Mammary epithelial cell (primary cell): ENCODE measurements at places on chromosomes 12 and 14.

DNA sequence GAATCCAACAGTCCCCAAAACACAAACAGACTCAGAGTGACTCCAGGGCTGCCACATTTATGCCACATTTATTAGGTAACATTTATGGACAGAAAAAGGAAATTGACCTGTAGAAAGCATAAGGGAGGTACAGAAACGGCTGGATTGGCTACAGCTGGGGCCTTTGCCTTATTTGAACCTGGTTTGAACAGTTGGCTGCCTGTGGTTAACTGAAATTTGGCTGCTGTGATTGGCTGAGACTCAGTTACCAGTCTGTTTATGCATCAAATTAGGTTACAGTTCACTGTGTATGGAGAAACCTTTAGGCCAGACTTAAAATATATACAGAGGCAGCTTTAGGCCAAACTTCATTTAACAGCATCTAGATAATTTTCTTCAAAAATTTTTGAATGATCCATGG is 27.8 kb upstream of the PCNX1 start:
- DNase-seq = no peak

DNA sequence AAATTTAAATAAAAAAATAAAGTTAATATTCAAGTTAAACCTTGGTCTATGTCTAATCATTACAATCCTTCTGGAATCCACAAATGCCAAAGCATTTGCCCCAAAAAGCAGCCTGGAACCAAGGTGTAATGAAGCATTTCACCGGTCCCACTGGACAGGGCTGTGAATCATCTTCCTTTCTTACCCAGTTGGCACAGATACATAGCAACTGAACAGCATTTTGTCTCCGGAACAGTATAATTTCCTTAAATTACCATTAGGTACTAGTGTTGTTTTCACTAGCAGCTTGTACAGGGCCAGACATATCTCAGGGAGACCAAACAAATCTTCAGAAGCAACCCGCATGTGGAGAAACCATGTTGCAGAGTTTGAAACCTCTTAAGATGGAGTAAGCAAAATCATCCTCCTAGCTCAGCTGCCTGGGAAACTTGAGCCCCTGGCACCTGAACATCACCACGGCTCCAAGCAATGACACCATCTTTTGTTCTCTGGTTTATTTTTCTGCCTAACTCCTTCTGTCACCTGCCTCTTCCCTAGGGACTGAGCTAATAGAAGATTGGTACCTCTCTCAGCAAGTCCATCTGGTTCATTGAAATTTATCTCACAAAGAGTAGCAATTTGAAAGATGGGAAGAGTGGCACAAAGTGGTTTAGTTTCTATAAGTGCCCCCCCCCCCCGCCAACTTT is 17.9 kb upstream of the MDM1 start:
- no peak for DNase-seq

DNA sequence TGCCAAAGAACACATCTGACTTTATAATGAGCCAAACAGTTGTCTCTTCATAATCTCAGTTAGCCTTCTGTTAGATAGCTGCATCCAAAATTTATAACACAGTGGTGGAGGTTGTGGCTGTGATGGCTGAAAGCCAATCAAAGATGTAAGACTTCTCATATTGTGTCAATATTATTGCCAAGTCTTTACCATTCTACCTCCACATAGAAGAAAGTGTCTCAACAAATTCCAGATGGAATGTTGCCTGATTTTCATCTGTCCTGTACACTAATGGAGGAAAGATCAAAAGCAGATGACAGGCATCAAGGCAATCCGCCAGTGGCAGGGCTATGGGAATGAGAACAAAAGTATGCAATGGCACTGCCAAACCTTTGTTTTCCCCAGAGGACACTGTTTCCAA is 813.1 kb upstream of the NOVA1 start:
- no peak for DNase-seq

DNA sequence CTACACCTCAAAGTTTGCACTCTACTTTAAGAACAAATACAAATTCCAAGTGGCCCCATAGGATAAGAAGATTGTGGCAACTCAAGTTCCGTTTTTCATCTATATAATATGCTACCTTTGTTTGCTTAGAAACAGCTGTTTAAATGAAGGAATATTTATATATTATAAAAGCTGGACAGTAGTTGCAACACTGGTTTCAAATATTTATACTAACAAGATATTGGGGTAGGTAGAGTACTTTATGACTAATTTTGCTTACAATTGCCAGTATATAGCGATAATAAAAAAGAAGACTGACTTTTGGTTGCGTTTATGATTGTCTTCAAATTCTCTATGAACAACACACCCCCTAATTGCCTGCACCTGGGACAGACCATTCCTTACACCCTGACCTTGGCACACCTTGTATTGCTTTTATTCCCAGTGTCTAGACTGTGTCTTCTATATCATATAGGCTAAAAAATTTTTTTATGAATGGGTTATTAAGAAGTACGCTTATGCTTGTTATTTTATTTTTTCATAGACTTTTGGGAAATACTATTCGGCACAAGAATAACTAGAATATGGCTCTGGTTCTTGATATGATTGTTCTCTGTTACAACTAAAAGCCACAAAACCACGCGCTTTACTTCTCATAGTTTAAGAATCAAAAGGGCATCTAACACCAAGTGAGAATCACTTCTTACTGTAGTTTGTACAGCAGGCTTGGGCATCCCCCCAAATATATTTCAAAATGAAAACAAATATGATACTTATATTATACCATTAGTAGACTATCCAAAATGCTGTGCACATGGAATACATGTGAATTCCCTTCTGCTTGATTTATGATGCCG is 455.4 kb upstream of the DCN start:
- DNase-seq = no peak

DNA sequence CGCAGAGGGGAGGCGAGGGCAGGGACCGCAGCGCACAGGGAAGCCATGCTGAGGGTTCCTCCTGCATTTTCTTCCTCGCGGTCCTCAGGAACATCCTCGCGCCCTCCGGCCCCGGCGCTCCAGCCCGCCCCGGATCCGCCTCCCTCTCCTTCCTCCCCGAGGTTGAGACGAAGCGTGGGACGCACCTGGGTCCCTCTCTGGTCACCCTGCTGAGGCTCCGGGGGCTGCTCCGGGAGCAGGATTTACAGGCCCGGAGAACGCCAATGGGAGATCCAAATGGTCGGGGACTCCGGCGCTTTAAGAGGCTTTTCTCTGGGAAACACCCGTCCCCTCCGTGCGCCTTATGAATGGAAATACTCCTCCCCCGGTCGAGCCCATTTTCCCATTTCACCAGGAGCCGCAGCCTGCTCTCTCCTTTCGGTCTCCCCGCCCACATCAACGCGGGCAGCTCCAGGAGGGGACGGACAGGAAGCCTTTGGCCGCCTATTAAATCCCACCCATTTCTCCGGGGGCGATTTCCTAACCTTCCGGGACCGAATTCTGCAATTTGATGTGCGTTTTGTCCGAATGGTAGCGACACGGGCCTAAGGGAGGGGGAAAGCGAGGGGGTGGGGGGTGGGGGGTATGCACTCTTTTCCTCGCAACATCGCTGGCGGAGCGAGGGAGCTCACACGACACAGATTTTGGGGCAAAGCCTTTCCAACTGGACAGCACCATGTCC is at the start of gene UNC79:
Gene UNC79 (plus strand): TSS at position 625 of the 721 bp plus-strand sequence. CDS start 91 bp downstream, at position 716.
- DNase-seq = no peak

DNA sequence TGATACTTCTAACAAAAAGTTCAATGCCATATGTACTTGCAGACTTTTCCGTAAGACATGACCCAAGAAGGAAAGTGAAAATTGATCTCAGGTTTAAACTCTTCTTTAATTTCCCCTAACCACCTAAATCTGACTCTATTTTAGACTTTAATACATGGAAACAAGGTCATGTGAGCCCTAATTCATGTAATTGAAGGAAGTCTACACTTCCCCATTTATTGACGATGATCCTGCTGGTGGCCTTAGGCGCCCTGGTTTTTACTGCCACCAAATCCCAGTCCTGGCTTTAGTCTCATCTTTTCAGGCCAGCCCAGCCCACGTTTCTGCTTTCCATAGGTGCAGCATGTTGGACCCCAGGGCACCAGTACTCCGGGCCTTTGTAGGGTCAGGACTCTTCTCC is 157.9 kb downstream of the PELI2 start:
- no peak for DNase-seq

GRCh38 chr12:20018406-20018805 is 349.9 kb upstream of the PDE3A start:
- DNase-seq = no peak

DNA sequence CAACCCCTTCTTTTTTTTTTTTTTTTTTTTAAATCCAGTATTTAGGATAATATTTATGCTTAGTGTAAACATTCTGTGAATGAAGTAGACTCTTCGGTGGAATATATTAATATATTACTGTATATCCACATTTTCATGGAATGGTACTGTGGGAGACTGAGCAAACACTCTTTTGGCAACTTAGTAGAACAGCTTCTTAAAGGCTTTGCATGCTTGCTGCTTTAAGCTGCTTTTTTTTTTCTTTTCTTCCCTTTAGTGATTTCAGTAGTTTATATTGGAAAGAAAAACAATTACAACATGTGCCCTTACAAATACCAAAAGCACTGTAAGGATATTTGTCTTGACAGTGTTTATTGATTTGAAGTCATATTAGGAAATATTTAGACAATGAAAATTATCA is 78.9 kb downstream of the AEBP2 start:
- DNase-seq = no peak

GRCh38 chr12:77401064-77401769 is 335.8 kb upstream of the E2F7 start:
- peak; percentile 55 for DNase-seq

GRCh38 chr14:29458547-29458946 is 469.1 kb downstream of the PRKD1 start:
- no peak for DNase-seq

DNA sequence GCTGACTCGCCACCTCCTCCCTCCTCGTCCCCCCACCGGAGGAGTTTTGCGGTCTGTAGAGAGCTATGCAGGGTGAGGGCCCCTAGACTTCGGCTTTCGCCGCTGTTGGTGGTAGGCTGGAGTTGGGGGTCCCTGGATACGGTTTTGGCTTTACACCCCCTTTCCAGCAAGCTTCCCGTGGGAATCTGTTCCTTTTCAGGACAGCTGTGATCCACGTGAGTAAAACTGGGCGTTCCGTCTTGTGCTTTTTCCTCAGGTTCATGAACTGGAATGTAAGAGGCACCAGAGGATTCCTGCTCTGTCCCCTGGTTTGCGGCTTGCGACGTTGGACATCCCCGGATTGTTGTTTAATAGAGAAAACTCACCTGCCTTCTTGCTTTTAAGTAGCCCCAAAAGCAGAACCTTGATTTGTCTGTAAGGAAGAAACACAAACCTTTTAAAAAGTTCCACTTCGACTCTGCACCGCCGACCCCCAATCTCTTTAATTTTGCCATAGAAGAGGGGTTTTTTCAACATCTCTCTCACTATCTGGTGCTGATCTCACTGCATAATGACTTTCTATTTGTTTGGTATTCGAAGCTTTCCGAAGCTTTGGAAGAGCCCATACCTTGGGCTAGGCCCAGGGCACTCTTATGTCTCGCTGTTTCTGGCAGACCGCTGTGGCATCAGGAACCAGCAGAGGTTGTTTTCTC is 490 bp downstream of the PRORP start:
- peak; percentile 12 for DNase-seq

DNA sequence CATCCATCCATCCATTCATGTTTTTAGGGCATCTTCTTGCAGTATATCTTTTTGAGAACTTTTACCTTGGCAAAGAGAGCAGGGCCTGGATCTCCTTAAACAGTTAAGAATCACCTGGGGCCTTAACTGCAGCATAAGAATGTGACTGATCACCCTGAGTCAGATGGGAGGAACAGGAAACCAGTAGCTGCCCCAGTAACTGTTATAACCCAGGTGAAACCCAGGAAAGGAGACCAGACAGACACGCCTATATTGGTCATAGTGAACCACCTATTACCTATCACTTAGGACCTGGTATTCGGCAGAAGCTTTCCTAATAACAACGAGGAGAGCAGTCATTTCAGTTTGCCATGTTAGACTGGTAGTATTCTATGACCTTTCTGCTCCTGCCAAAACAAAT is 43.4 kb upstream of the NR2C1 start:
- peak; percentile 98 for DNase-seq

DNA sequence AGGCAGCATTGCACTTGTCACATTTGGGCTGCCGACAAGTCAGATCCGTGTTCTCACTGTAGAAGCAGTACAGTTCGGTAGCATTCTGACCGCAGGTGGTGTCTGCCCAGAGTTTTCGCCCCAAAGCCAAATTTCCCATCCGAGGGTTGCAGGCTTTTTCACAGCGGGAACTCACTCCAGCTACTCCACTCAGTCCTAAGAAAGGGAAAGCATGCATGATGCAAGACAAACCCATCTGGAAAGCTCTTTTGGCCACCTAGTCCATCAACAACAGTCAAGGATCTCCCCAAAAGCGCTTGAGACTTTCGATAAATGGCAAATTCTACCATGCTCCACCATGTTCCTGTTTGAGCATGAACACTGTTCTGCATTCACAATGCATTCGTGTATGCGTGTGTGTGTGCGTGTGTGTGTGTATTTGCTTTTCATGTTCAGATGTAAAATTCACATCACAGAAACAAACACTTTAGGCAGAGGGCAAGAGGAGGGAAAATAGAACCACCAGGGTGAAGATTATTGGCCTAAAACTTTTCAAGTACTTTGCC is 3.2 kb downstream of the NTN4 start:
- no peak for DNase-seq

- DNase-seq = no peak
Measured at GRCh38 chr12:60967128-60967527, 1293.1 kb upstream of the USP15 start.

DNA sequence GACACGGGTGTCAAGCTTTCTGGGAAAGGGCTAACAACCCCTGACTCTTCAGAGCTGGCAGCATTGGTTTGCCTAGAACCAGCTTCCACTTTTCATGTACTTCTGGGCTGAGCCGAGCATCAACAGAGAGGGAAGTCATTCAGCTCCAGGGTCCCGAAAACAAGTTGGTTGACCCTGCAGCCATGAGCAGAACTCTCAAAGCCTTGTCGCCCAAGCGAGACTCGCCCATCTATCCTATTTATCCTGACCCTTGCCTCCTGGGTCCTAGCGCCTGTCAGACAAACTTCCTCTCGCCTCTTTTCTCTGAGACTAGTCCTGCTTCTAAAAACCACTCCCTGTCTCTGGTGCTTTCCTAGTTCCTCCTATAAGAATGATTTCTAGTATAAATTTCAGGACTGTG is 47.9 kb downstream of the ASCL4 start:
- no peak for DNase-seq

GRCh38 chr12:98456576-98457573 is 58.5 kb upstream of the TMPO start:
- peak; percentile 39 for DNase-seq
